CD8-positive, alpha-beta memory T cell (primary cell): ENCODE measurements at places on chromosomes 7 and 10. TPM values are rescaled to one million over a fixed set of nuclear protein-coding genes. Genes with fewer than 3 reads are reported as not detected.

DNA sequence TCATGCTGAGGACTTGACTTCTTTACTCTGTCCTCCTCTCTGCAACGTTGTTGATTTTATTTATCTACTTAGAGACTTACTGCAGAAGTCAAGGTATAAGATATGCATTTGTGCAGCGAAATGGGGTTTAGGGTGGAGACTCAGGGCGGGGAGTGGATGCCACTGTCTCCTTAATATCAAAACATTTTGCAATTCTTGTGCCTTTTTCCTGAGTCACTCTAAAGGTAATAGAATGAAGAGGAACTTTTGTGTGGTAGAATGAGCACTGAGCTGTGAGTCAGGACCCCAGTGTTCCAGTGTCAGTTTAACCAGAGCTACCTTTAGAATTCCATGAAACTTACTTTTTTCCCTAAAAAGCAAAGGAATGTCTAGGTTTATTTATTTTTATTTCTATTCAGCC, 78.2 kb downstream of the VTI1A start:
- no peak overlapping the region for H3K27ac ChIP-seq
- no peaks in the 10 kb centered on the region for H3K36me3 ChIP-seq
- no peaks in the 10 kb centered on the region for H3K27me3 ChIP-seq
- no peak overlapping the region for H3K4me3 ChIP-seq
- DNase-seq = no peak
- no peaks in the 10 kb centered on the region for H3K4me1 ChIP-seq

The NUDT5 gene
- 61.4 TPM for polyA plus RNA-seq

The COPS6 gene
- polyA plus RNA-seq = 144 TPM

DNA sequence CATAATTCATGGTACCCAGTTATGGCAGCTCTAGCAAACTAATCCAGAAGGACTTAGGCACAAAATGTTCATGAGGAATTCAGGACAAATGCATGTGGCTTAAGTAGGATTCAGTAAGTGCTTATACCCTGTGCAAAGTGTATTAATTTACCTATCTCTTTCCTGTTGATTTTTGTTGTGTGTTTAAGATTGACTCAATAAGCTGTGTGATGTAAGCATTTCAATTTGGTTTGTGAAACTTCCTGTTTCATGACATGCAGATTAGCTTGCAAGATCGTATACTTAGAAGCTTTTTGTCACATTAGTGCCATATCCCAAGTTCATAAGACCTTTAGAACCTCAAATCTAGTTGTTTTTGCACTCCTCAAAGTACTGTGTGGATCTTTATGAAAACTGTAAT, 416.7 kb downstream of the ARL4A start:
- no peak for DNase-seq
- H3K4me3 ChIP-seq = no peak overlapping the region
- H3K27me3 ChIP-seq = no peaks in the 10 kb centered on the region
- no peaks in the 10 kb centered on the region for H3K36me3 ChIP-seq
- no peak overlapping the region for H3K27ac ChIP-seq

The ABI1 gene
- polyA plus RNA-seq = 79.7 TPM

DNA sequence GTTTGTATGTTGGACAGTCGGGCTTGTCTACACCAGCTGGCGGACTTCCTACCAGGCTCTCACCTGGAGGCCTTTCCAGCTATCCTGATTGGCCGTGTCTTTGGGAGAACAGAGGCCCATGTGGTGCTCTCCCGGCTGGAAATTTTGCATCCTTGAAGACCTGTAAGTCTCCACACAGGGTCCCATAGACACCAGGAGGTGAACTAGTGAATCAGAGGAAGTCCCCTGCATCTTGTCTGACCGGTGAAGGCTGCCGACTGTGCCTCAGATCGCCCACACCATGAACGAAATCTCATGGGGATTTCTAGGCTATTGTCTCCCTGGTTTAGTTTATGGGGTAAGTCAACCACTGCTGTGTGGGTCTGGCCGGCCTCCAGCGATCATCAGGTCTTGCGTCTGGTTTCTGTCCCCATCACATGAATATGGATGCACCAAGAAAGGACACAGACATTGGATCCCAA, 108.4 kb upstream of the LYZL2 start:
- no peak overlapping the region for H3K27ac ChIP-seq
- no peaks in the 10 kb centered on the region for H3K36me3 ChIP-seq
- no peaks in the 10 kb centered on the region for H3K27me3 ChIP-seq
- no peaks in the 10 kb centered on the region for H3K4me1 ChIP-seq
- H3K4me3 ChIP-seq = no peak overlapping the region

DNA sequence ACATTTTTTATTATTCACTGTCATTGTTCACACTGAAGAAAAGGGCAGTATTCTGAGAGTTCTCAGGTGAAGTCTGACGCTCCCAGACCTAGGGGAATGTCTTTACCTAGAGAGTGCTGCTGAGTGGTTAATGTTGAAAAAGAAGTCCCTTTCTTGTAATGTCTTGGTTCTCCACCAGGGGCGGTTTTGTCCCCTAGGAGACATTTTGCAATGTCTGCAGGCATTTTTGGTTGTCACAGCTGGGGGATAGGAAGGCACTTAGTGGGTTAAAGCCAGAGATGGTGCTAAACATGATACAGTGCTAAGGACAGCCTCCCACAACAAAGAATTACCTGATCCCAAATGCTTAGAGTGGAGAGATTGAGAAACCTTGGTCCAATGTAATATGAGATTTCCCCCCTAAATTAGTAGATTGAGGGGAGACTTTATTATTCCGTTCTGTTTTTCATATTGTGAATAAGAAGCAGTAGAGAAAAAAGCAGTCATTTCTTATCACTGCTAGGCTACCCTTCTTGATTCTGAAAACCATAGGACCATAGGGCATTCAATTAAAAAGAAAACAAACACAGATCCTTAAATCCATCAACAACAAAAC, 13.1 kb downstream of the UMAD1 start:
- peaks cover 9% of the 10 kb centered on the region for H3K4me1 ChIP-seq
- H3K27ac ChIP-seq = no peak overlapping the region
- no peaks in the 10 kb centered on the region for H3K27me3 ChIP-seq
- H3K36me3 ChIP-seq = no peaks in the 10 kb centered on the region

GRCh38 chr7:8785081-8785480, 351.7 kb downstream of the NXPH1 start:
- H3K27me3 ChIP-seq = no peaks in the 10 kb centered on the region
- no peak overlapping the region for H3K4me3 ChIP-seq
- no peaks in the 10 kb centered on the region for H3K36me3 ChIP-seq
- H3K4me1 ChIP-seq = no peaks in the 10 kb centered on the region

The AMPH gene
- polyA plus RNA-seq = 0.18 TPM

The EZH2 gene
- 4.8 TPM for polyA plus RNA-seq

DNA sequence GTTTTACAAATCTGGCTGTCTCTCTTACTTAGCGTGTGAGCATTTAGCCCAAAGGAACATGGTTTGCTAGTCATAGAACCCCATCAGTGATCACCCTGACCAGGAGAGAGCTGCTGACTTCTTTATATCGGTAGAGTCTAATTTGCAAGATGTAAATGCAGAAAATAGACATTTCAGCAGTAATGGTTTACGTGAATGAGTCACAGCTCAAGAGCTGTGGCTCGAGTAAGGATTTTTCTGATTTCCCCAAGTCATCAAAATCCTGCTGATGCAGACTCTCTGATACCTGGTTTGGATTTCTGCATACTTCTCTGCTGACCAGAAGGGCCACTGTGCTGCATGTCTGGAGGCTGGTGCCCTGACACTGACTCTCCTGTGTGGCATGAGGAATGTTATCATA, 25.7 kb downstream of the NUB1 start:
- no peaks in the 10 kb centered on the region for H3K27me3 ChIP-seq
- H3K27ac ChIP-seq = no peak overlapping the region
- H3K36me3 ChIP-seq = peaks cover 21% of the 10 kb centered on the region
- no peak for DNase-seq
- H3K4me1 ChIP-seq = peaks cover 9% of the 10 kb centered on the region

DNA sequence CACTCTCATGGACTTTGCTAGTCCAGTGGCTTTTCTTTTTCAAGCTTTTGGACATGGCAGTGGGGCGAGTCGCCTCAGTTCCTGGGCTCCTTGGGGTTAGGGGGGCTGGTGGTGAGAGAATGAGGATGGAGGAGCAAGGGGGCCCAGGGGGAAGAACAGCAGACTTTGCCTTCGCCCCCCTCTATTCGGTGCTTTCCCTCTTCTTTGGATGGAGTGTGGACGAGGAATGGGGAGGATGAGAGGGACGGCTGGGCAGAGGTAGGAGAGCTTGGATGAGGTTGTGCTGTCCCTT, 255 bp downstream of the MAGI2 start:
- H3K4me3 ChIP-seq = no peak overlapping the region
- no peaks in the 10 kb centered on the region for H3K36me3 ChIP-seq
- DNase-seq = no peak

The LBX1 gene
- not detected for polyA plus RNA-seq

The FEZF1 gene
- polyA plus RNA-seq = not detected

The SERPINE1 gene
- polyA plus RNA-seq = not detected

DNA sequence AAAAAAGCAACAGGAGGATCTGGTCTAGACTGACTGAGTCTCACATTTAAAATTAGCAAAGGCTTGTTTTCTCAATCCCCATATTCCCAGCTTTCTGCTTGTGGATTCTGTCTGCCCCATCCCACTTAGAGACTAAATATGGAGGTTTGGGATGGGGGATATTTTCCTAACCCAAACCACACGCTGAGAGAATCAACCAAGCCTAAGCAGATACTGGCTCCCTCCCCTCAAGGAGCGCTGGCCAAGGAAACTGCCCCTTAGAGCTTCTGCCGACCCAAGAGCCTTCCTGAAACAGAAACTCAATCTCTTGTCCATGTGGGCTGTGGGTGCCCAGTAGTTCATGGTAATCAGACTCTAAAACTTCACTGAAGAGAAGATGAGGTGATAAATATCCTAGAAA, 3.9 kb downstream of the FFAR4 start:
- no peaks in the 10 kb centered on the region for H3K27me3 ChIP-seq
- no peaks in the 10 kb centered on the region for H3K36me3 ChIP-seq
- no peaks in the 10 kb centered on the region for H3K4me1 ChIP-seq
- DNase-seq = no peak

- no peak for DNase-seq
- H3K27ac ChIP-seq = no peak overlapping the region
- H3K4me3 ChIP-seq = no peak overlapping the region
- no peaks in the 10 kb centered on the region for H3K36me3 ChIP-seq
- H3K4me1 ChIP-seq = no peaks in the 10 kb centered on the region
- H3K27me3 ChIP-seq = no peaks in the 10 kb centered on the region
Observed at GRCh38 chr10:33638891-33639290, 304.4 kb upstream of the NRP1 start.

The GARIN1A gene
- polyA plus RNA-seq = 0.37 TPM

The NODAL gene
- 0.43 TPM for polyA plus RNA-seq

- H3K27ac ChIP-seq = no peak overlapping the region
- no peaks in the 10 kb centered on the region for H3K4me1 ChIP-seq
- no peaks in the 10 kb centered on the region for H3K36me3 ChIP-seq
- DNase-seq = no peak
Observed at GRCh38 chr10:48762064-48763042, 77.7 kb downstream of the WDFY4 start.

The ACTL6B gene
- not detected for polyA plus RNA-seq

The PRKAR2B gene
- 0.93 TPM for polyA plus RNA-seq

DNA sequence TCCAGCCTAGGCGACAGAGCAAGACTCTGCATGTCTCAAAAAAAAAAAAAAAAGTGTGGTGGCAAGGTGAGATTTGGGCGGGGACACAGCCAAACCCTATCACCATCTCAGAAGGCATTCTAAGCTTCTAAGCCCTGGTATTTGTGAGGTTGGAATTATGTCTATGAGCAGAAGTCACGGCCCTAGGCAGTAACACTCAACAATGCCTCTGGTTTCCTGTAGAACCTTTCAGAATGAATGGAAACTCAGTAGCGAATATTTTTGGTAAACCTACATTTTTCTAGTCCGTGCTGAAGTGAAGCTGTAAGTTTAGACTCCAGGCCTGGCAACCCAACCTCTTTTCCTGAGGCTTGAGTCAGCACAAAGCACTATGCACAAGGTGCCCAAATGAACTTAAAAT, 88.3 kb downstream of the FAM107B start:
- H3K4me1 ChIP-seq = no peaks in the 10 kb centered on the region
- no peak overlapping the region for H3K27ac ChIP-seq
- no peak for DNase-seq
- no peak overlapping the region for H3K4me3 ChIP-seq
- no peaks in the 10 kb centered on the region for H3K27me3 ChIP-seq

The AKR1C4 gene
- not detected for polyA plus RNA-seq

GRCh38 chr7:30470163-30470770, 8.3 kb downstream of the NOD1 start:
- no peak overlapping the region for H3K4me3 ChIP-seq
- H3K36me3 ChIP-seq = no peaks in the 10 kb centered on the region
- H3K4me1 ChIP-seq = peaks cover 31% of the 10 kb centered on the region

The MYL10 gene
- polyA plus RNA-seq = not detected

DNA sequence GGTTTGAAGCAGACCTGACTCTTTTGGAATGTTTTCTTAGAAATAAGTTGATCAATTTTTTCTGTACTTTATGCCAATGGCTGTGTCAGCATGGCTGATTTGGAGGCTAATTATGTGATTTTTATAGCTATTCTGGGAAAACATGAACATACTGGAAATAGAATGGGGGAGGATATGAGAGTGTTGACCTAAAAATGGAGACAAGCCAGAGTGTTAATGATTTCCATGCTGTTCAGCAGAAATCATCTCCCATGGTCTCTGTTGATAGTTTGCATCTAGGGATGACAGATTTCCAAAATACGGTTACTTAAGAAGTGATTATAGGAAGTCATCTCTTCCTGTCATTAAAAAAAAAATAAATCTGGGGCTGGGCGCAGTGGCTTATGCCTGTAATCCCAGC, 32.7 kb upstream of the DMTF1 start:
- H3K27me3 ChIP-seq = no peaks in the 10 kb centered on the region
- H3K4me1 ChIP-seq = no peaks in the 10 kb centered on the region
- no peaks in the 10 kb centered on the region for H3K36me3 ChIP-seq
- H3K4me3 ChIP-seq = no peak overlapping the region
- DNase-seq = no peak

- no peaks in the 10 kb centered on the region for H3K4me1 ChIP-seq
- DNase-seq = no peak
- H3K4me3 ChIP-seq = no peak overlapping the region
- H3K27me3 ChIP-seq = no peaks in the 10 kb centered on the region
- H3K27ac ChIP-seq = no peak overlapping the region
Observed at GRCh38 chr7:115881476-115881875, 149.1 kb downstream of the TFEC start.

The LFNG gene
- 2.0 TPM for polyA plus RNA-seq

DNA sequence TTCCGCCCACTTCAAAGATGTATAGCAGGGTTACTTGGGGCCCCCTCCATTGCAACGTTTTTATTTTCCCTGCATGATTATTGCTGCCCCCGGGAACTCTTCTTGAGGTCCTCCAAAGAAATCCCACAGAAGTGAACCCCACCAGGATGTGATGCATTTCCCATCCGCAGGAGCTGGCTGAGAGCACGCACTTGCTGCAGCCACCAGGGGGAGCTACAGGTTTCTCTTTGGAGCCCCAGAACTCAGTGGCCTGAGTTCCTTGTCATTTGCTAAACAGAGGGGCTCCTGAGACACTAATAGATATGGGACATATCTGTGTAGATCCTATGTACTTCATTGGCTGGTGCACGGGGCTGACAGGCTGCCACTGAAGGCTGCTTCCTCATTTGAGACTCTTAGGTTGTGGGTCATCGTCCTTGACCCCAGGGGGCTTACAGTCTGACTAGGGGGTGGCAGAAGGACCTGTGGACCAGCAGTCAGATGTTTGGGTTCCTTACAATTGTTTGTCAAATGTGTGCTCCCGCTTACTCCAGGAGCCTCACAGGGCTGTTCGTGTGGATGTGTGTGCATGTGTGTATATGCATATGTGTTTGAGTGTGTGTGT, 52.3 kb upstream of the ENO4 start:
- H3K4me1 ChIP-seq = no peaks in the 10 kb centered on the region
- H3K4me3 ChIP-seq = no peak overlapping the region
- peak; percentile 37 for DNase-seq
- H3K27ac ChIP-seq = no peak overlapping the region
